ENCODE measurements at places on chromosomes 13 and 19.

DNA sequence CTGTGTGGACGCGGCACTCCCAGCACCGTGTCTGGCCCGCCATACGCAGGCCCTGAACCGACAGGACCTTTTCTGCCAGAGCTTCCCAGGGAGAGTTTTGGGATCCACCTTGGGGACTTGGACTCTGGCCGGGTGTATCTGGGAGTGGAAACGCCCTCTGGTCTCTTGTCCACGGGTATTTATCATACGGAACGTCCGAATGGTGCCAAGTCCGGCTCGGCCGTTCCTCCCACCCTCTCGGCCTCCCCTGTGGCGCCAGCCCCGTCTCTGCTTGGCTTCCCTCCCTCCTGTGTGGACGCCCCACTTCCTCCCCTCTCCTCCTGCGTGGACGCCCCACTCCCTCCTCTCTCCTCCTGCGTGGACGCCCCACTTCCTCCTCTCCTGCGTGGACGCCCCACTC lies 12.1 kb downstream of the HCN2 start:
- DNase-seq, result no peak

- no peak for DNase-seq
Measured at GRCh38 chr19:55311397-55311796, 13.7 kb downstream of the TMEM150B start.

- no peak for DNase-seq
Measured at GRCh38 chr13:30113983-30114570, 193.3 kb downstream of the KATNAL1 start.

DNA sequence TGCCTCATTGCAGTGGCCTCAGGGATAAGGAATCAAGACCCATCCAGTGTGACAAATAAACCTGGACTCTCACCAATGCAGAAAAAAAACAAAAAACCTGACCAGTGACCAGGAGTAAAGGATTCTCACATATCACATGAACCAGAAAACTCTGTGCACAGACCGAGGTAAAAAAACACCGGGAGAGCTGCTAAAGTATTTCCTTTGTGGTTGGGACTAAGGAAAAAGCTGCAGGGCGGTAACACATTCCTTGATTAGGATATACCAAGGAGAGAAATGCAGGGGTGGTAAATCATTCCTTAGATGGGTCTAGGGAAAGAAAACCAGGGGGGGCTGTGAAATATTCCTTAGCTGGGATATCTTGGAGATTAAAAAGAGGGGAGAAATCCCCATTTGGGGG lies 64.8 kb upstream of the ZNF85 start:
- DNase-seq, result no peak

DNA sequence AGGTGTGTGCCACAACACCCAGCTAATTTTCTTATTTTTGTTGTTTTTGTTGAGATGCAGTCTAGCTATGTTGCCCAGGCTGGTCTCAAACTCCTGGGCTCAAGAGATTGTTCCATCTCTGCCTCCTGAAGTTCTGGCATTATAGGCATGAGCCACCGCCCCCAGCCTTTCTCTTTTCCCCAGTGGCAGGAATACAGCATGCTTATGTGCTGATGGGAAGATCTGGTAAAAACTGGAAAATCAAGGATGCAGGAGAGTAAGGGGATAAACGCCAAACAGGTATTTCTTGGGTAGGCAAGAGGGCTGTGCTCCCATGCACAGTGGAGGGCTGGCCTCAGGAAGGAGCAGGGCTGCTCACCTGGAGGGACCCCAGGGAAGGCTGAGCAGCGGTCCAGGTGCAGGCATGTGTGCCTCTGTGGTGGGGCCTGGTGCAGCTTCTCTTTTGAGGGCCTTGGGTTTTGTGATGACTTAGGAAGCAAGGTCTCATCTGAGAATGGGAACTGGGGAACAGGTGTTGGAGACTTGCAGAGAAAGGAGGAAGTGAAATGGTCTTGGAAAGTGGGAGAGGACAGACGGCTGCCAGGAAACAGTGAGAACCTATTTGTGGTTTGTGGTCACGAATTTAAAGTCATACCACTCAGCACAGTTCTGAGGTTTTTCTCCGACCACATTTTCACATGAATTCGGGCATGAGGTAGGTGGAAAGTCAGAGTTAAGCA lies 106.5 kb downstream of the TEX26 start:
- no peak for DNase-seq

DNA sequence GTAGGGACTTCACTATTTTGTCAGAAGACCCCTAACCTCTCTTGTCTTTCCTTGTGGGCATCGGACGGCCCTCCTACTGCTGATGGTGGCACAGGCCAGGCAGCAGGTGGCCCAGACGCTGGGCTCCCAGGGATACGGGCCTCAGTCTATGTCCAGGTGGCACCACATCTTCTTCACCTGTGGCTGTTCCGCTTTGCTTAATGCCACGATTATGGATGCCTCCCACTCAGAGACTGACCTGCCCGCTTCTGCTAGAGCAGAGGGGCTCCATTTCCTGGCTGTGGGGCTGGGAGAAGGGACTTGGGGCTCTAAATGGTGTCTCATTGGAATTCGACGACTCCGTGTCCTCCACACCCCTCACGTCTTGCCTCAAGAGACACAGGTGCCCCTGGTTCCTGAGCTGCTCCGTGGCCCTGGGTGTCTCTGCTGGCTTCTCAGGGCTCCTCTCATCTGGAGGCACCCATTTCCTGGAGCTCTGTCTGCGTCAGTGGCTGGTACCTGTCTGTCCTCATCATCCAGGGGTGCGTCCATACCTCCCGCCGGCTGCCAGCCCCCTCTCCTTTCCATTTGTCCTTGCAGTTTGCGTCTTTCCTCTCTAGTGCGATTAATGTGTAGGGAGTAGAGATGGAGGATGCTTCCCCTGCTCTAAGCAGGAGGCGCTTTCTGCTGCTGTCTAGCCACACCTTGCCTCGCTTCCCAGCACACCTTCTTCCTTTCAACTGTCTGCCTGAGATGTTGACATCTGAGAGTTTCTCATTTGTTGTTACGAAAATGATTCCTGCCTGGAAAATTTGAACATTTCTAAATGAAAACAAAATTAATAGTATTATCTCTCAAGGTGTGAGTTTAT lies 63.4 kb downstream of the TEX29 start:
- DNase-seq, result no peak

- DNase-seq, result no peak
Measured at GRCh38 chr19:15402411-15403150, 16.2 kb downstream of the AKAP8L start.

- no peak for DNase-seq
Measured at GRCh38 chr13:50241479-50241878, 226.2 kb downstream of the KCNRG start.

DNA sequence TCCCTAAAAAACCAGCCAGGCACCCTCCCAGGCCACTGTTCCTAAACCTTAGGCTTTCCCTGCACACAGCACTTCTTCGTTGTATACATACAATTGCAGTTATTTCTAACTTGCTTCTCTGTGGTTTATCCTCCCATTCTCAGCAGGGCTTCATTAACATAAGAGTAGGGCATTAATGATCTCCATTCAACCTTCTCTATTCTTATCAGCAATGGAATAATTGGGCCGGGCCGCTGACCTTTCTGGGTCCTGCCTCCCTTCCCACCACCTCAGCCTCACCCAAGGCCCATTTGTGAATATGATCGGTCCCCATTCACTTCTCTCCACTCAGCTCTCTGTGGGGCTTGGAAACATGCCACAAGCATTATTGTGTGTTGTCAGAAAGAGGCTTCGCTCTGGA lies 184.2 kb downstream of the SUCLA2 start:
- DNase-seq, result no peak

DNA sequence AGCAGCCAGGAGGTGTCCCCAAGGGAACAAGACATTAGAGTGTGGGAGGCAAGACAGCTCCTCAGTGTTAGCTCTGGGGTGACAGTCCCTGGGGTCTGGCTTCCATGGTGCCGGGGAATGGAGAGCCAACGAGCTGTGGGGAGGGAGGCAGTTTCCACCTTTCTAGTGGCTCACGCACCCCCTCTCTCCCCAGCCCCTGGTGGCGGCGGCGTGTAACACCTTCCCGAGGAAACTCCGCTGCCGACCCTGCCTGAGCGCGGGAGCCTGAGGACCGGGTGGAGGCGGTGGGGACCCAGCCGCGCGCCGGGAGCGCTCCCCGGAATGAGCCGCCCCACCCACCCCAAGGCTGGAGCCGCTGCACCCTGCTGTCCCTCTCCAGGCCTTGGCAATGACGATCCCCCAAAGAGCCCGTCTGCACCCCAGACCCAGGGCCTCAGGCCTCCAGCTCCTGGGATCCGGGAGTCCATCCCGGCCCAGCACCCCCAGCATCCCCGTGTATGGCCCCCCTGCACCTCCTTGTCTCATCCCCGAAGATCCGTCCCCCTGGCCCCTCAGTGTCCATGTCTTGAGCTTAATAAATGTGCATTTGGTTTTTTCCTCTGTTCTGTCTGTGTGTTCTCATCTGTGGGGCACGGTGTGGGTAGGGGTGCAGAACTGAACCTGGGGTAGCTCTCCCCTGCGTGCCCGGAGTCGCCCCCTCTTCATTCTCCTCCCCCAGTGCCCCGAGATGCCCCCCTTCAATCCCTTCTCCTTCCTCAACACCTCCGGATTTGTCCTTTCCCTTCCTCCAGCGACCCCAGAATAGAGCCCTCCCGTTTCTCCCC lies 622 bp upstream of the FXYD5 start:
- no peak for DNase-seq

GRCh38 chr13:78033509-78033908 lies 114.9 kb upstream of the EDNRB start:
- no peak for DNase-seq

DNA sequence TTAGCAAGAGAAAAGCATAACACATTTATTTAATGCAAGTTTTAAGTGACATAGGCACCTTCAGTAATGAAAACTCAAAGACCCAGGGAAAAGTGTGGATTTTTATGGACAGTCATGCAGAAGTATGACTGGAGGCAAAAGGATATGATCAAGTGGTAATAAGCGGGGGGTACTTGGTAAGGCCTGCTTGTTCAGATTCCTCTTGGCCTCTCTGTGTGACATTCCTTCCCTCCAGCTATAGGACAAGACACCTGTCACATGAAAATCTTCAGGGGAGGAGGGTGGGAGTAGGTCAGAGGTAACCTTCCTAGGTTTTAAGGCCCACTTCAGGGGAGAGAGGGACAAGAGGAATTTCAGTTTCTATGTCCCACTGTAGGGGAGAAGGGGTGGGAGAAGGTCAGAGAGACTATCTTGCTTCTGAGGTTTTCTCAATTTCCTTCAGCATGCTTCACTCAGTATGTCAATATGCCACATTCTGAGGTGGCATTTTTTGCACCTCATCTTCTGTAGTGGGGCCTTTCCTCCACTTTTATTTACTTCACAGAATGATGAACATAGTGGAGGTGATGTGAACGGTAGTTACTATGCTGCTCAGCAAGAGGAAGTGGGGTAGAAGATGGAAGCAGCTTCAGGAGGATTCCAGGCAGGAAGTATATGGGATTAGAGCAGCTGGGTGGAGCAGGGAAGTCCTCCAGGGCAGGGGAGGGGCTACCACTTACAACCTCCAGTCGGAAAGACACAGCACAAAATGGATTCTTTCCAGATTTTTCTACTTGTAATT lies 73.2 kb upstream of the RFC3 start:
- DNase-seq, result no peak

GRCh38 chr13:20090349-20090748 lies 70.5 kb downstream of the GJA3 start:
- no peak for DNase-seq

- no peak for DNase-seq
Measured at GRCh38 chr13:45242070-45242469, 41.2 kb upstream of the KCTD4 start.

- DNase-seq, result no peak
Measured at GRCh38 chr19:30430206-30430734, 58.1 kb downstream of the ZNF536 start.

DNA sequence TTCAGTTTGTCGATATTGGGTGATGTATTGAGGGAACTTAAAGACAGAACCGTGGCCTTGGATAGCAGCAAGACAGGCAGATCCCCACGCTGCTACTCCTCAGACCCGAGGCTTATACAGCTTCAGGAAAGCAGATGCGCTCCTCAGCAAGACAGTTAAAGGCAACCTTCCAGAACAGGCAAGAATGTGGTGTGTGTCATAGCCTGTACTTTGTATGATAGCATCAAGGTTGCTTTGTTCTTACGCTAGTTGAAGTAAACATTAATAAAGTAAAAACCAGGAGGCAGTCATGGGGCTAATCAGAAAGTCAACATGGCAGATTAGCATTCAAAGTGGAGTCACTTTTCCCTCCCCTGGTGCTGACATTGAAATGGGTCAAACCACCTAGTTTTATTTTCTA lies 473.2 kb downstream of the DCT start:
- DNase-seq, result no peak

DNA sequence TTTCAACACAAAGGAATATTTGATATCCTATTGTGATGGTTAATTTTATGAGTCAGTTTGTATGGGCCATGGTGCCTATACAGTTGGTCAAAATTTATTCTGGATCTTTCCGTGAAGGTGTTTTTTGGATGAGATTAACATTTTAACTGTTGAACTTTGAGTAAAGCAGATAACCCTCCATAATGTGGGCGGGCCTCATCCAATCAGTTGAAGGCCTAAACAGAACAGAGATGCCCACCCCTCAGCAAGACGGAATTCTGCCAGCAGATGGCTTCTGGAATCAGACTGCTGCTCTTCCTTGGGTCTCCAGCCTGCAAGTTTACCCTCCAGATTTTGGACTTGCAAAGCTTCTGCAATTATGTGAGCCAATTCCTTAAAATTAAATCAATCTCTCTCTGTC lies 16.0 kb downstream of the CSNK1A1L start:
- DNase-seq, result no peak

- DNase-seq, result no peak
Measured at GRCh38 chr19:18665771-18666202, 17.7 kb upstream of the CRTC1 start.

DNA sequence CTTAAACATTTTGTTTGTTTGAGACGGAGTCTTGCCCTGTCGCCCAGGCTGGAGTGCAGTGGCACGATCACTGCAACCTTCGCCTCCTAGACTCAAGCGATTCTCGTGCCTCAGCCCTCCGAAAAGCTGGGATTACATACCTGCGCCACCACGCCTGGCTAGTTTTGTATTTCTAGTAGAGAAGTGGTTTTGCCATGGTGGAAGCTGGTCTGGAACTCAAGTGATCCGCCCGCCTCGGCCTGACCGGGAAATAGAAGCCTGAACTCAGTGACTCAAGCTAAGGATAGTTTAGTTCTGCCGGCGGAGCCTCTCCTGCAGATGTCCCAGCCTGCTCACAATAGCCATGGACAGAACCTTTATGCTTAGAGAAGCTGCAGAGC lies 53.0 kb upstream of the ZNF254 start:
- peak; percentile 68 for DNase-seq

- no peak for DNase-seq
Measured at GRCh38 chr13:36353001-36353400, 6.8 kb upstream of the SPART start.

DNA sequence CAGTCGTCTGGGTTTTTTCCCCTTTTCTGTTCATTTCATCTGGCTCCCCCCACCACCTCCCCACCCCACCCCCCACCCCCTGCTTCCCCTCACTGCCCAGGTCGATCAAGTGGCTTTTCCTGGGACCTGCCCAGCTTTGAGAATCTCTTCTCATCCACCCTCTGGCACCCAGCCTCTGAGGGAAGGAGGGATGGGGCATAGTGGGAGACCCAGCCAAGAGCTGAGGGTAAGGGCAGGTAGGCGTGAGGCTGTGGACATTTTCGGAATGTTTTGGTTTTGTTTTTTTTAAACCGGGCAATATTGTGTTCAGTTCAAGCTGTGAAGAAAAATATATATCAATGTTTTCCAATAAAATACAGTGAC lies 9.3 kb downstream of the CALM3 start:
- DNase-seq, result no peak
